ENCODE measurements at places on chromosomes 13 and 19. TPM values are rescaled to one million over a fixed set of nuclear protein-coding genes. Genes with fewer than 3 reads are reported as not detected.

DNA sequence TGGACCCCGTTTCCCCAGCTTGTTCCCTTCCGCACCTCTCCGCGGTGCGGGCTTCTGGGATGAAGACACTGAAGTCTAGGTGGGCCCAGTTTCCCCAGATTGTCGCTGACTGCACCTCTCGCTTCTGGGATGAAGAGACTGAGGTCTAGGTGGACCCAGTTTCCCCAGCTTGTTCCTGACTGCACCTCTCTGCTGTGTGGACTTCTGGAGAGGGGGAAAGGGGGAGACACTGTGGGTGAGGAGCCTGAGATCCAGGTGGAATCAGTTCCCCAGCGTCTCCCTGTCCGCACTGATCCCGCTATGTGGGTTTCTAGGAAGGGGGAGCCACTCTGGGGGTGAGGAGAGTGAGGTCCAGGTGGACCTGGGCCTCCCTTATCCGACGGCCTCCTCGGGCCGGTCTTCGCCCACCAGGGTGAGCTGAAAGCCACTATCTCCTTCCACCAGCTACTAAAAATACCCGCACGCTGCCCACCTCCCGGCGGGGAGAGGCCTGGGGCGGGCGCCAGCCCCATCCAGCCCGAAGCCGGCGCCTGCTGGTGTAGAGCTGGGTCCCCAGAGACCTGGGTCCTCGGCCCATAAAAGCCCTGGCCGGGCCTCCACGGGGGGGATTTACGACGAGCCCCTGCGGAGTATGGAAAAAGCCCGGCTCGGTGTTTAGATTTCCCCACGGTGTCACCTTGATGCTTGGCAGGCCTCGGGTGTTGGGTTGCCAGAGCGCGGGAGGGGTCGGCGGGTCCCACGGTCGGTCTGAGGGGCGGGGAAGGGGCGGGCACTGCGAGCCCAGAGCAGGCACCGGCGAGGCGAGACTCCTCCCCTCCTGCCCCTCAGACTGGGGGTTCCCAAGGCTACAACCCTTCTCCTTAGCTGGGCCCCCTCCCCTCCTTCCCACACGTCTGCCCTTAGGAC, 10.6 kb downstream of the FUT6 start:
- H3K36me3 ChIP-seq: no peaks in the 10 kb centered on the region
- H3K27ac ChIP-seq: peak overlapping the region; percentile 58
- H3K27me3 ChIP-seq: no peaks in the 10 kb centered on the region
- H3K4me3 ChIP-seq: peak overlapping the region; percentile 59

DNA sequence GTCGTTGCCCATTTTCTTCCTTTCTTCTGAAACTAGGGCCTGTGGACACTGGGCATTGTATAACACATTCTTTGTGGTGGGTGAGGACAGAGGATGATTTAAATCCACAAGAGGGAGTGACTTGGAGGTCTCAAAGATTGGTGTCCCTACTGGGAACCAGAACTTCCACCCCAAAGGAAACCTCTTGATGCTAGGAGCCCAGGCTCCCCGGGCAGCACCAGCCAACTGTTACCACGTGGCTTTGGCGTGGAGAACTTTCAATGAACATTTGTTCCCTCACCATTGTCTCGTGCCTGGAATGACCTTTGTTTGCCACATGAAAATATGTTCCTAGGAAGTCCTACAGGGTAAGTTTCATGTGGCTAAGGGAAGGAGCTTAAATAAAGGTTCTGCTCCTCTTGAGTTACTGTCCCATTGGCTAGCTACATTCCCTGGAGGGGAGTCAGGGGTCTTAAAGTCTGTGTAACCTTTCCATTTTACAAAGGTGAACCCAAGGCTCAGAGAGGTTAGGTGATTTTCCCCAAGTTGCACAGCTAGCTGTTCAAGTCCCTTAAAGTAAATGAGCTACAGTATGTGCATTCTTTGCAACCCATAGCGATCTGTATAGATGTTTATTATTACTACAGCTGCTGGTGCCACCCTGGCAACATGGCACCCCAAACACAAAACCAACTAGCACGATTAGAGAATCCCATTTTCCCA, 5.0 kb upstream of the CDX2 start:
- no peaks in the 10 kb centered on the region for H3K36me3 ChIP-seq
- H3K27me3 ChIP-seq: peaks cover 95% of the 10 kb centered on the region
- H3K27ac ChIP-seq: no peak overlapping the region
- no peak for DNase-seq
- H3K4me1 ChIP-seq: no peaks in the 10 kb centered on the region

GRCh38 chr19:47309038-47309437, 623 bp upstream of the C5AR1 start:
- no peak overlapping the region for H3K27ac ChIP-seq
- H3K27me3 ChIP-seq: no peaks in the 10 kb centered on the region
- DNase-seq: no peak
- no peaks in the 10 kb centered on the region for H3K36me3 ChIP-seq
- H3K4me1 ChIP-seq: no peaks in the 10 kb centered on the region

Gene CBARP
- 0.18 TPM for total RNA-seq

DNA sequence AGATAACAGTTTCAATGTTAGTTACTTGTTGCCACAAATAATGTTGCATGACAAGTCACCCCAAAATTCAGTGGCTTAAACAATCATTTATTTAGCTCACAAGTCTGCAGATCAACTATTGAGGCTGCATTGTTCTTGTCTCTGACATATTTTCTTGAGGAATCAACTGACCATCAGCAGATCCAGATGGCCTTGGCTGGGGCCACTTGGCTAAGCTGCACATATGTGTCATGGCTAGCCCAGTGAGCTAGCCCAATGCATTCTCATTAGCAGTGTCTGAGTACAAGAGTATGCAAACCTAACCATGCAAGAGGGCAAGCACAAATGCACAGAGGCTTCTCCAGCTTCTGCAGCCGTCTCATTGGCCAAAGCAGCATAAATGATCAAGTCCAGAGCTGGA, 180.4 kb downstream of the DNAJC15 start:
- no peak for DNase-seq
- no peak overlapping the region for H3K4me3 ChIP-seq
- no peaks in the 10 kb centered on the region for H3K4me1 ChIP-seq
- H3K27me3 ChIP-seq: peaks cover 1% of the 10 kb centered on the region
- no peak overlapping the region for H3K27ac ChIP-seq
- no peaks in the 10 kb centered on the region for H3K36me3 ChIP-seq

Gene GPC6
- 31.4 TPM for total RNA-seq

GRCh38 chr13:40697711-40698110, 31.3 kb upstream of the FOXO1 start:
- no peaks in the 10 kb centered on the region for H3K27me3 ChIP-seq
- no peak overlapping the region for H3K27ac ChIP-seq
- H3K4me1 ChIP-seq: no peaks in the 10 kb centered on the region
- no peak for DNase-seq

DNA sequence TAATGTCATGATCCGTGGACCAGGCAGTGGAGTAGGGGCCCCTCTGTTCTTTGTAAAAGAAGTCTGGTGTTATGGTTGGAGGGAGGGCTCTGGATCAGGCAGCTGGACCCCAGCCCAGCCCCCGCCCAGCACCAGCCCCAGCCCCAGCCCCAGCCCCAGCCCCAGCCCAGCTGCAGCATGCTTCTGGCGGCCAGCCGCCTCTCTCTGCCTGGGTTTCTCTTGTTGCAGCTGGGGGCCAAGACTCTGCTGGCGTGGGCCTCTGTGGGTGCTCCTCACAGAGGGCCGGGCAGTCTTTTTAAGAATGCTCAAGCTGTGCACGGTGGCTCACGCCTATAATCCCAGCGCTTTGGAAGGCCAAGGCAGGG, 17.9 kb downstream of the DOT1L start:
- DNase-seq: no peak
- no peak overlapping the region for H3K27ac ChIP-seq
- H3K27me3 ChIP-seq: no peaks in the 10 kb centered on the region
- peaks cover 15% of the 10 kb centered on the region for H3K4me1 ChIP-seq
- H3K4me3 ChIP-seq: no peak overlapping the region

Gene ZGLP1
- not detected for total RNA-seq

Gene STX10
- total RNA-seq: 76.7 TPM

All from IMR-90 (cell line).